ENCODE measurements at places on chromosomes 11 and 22.

GRCh38 chr11:134655189-134655989, 243.3 kb upstream of the B3GAT1 start:
- no peak for DNase-seq

GRCh38 chr22:50260801-50261614, 475 bp downstream of the MAPK12 start:
- no peak for DNase-seq

GRCh38 chr11:116217441-116217840, 555.3 kb downstream of the BUD13 start:
- DNase-seq: no peak

GRCh38 chr11:57192316-57192715, 10.6 kb downstream of the LRRC55 start:
- DNase-seq: no peak

DNA sequence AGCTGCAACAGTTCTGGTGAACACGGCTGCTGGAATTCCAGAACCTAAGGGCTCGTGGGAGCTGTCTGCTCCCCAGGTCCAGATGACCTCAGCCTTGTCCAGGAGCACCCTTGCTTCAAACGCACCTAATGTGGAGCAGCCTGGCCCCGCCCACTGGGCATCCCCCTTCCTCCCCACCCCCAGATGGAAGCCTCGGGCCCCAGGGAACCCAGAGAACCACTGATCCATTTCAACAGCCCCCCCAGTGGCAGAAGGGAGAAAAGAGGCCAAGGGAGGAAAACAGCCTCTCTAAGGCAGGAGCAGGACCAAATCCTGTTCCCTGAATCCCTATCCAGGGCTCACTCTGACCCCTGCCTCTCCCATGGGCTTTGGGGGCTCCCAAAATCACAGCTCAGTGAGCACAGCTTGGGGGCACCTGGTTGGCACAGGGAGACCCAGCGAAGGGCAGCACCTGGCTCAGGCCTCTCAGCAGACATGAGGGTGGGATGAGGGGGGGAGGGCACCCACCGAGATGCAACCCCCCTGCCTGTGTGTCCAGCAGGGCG, 1.2 kb downstream of the CYTH4 start:
- peak; percentile 42 for DNase-seq

GRCh38 chr11:64878223-64878493, 263 bp downstream of the EHD1 start:
- DNase-seq: no peak

DNA sequence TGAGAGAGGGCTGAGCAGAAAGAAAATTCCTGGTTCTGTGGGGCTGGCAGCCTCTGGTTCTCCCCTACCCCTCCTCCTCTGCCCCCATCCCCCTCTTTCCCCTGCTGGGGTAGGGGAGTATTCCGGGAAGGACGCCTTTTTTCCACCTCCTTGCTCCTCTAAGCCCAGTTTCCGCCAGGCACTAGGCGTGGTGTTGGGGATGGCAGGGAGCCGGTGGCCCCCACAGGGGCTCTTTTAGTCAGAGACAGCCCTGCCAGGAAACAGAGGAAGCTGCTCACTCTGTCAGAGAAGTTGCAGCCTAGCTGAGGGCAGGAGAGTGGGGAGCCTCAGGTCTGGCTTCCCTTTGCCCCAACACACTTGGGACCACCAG, 15.6 kb upstream of the ARHGEF17 start:
- no peak for DNase-seq

- peak; percentile 47 for DNase-seq
These were observed 11.0 kb upstream of the PLAAT2 start for GRCh38 chr11:63573881-63574855.

- DNase-seq: peak; percentile 34
These were observed 1.1 kb upstream of the CBL start for GRCh38 chr11:119205080-119205479.

GRCh38 chr11:107123022-107123421, 104.7 kb upstream of the GUCY1A2 start:
- no peak for DNase-seq

DNA sequence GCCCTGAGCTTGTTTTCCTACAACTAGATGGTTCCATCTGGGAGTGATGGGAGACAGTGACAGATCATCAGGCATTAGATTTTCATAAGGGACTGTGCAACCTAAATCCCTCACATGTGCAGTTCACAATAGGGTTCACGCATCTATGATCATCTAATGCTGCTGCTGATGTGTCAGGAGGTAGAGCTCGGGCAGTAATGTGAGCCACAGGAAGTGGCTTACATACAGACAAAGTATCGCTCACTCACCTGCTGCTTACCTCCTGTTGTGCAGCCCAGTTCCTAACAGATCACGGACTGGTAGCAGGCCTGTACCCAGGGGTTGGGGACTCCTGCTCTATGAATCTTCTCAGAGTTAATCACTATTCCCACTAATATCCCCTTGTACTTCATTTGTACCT, 12.4 kb downstream of the AAMDC start:
- no peak for DNase-seq

GRCh38 chr11:133903875-133904817, 52.6 kb downstream of the IGSF9B start:
- DNase-seq: no peak

GRCh38 chr11:293852-294661, 5.1 kb downstream of the PGGHG start:
- DNase-seq: no peak

GRCh38 chr11:58622344-58622743, at the start of gene CNTF:
TSS of gene CNTF (plus strand) at chr11:58622665. CDS start at chr11:58622753, 88 bp downstream.
- no peak for DNase-seq

DNA sequence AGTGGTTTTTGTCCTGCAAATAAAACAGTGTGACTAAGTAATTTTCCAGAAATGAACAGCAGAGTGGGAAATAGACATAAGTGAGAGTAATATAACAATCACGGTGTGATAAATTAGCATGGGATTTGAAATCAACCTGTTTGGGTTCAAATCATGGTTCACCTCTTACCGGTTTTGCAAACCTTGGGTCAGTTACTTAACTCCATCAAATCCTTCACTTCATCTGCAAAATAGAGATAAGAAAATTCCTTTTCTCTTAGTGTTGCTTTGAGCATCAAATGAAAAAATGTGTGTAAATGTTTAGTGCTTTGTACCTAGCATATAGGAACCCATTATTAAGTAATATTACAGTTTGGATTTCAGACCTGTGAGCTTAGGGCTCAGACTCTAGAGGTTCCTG, 152.2 kb downstream of the TEAD1 start:
- no peak for DNase-seq

- DNase-seq: no peak
These were observed 170.3 kb downstream of the KIRREL3 start for GRCh38 chr11:126830216-126830806.

DNA sequence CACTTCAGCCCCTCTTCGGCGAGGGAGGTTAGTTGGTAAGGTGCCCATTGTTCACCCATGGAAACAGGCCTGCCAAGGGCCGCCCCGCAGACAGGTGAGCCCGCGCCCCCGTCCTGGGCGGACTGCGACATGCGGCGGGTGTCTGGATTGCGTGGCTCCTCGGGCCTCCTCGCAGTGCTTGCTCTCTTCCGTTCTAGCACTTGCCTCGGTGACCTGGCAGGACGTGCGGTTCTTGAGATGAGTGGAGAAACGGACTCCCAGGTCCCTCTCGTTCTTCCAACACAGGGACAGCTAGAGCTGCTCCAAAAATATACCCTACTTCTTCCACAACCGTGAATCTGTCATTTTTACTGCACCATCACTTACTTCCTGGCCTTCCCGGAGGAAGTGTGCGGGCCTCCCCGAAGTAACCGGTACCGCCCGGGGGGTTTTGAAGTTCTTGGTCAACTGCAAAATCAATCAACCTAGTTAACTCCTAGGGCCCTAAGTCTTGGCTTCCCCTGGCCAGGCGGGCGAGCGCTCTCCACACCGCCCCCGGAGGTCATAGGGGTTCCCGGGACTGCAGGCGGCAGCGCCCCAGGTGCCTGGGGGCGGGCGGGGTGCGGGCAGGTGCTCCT, 745 bp upstream of the ZBTB44 start:
- peak; percentile 43 for DNase-seq

- DNase-seq: no peak
These were observed 239.2 kb upstream of the TBCEL start for GRCh38 chr11:120784566-120785251.

GRCh38 chr22:46585340-46586122, 34.7 kb upstream of the GRAMD4 start:
- no peak for DNase-seq

DNA sequence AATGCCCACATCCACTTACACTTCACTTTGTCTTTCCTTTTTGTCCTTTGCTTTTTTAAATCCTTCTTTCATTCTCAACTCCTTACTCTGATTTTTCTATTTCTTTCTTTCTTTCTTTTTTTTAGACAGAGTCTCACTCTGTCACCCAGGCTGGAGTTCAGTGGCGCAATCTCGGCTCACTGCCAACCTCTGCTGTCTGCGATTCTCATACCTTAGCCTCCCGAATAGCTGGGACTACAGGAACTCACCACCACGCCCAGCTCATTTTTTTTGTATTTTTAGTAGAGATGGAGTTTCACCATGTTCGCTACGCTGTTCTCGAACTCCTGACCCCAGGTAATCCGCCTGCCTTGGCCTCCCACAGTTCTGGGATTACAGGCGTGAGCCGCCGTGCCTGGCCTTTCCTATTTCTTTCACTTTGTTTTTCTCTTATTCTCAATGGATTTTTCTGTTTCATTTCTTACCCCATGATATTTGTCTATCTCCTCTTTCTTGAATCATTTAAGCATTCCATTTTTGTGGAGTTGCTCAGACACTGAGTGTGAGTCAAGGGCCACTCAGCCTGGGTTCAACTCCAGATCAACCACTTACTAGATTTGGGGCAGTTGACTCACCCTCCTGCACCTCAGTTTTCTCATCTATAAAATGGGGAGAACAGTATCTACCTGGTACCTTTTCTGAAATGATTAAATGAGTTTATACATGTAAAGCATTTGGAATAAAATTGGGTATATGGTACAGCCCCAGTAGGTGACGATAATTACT, 7.6 kb downstream of the KCNJ5 start:
- no peak for DNase-seq

- DNase-seq: no peak
These were observed 110.5 kb downstream of the ZNF280B start for GRCh38 chr22:22397875-22398524.

- DNase-seq: no peak
These were observed 117.9 kb downstream of the KCNQ1OT1 start for GRCh38 chr11:2581931-2582350.

GRCh38 chr11:34411791-34412190, 26.9 kb upstream of the CAT start:
- no peak for DNase-seq

GRCh38 chr11:95641495-95641894, 148.1 kb downstream of the FAM76B start:
- no peak for DNase-seq

DNA sequence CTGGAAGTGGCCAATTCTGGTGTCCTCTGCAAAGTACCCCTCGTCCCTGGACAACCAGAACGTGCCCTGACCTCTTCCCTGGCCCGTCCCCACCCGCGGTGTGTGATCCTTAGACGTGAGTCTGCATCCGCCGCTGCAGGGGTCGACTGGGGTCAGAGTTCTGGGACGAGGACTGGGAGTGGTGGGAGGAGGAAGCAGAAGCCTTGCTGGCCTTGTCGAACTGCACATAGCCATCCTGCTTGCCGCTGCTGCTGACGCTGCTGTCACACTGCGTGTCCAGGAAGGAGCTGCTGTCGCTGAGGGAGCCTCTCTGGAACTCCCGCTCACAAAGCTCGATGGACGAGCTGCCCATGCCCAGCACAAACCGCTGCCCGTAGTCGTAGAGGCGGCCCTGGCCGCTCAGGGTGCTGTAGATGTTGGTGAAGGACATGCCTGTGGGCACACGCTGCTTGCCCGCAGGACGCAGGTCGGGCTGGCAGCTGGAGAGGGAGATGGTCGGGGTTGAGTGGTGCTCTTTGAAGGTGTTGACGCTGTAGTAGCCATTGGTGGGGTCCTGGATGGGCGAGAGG, 69.1 kb downstream of the ST3GAL4 start:
- DNase-seq: no peak

GRCh38 chr11:70872955-70873735, 379.2 kb downstream of the SHANK2 start:
- DNase-seq: no peak

- no peak for DNase-seq
These were observed 4.1 kb upstream of the C11orf24 start for GRCh38 chr11:68275721-68276507.

GRCh38 chr22:18110194-18110953, at the start of gene TUBA8:
TSS of gene TUBA8 (plus strand) at chr22:18110809. CDS start at chr22:18110866, 57 bp downstream.
- DNase-seq: no peak

DNA sequence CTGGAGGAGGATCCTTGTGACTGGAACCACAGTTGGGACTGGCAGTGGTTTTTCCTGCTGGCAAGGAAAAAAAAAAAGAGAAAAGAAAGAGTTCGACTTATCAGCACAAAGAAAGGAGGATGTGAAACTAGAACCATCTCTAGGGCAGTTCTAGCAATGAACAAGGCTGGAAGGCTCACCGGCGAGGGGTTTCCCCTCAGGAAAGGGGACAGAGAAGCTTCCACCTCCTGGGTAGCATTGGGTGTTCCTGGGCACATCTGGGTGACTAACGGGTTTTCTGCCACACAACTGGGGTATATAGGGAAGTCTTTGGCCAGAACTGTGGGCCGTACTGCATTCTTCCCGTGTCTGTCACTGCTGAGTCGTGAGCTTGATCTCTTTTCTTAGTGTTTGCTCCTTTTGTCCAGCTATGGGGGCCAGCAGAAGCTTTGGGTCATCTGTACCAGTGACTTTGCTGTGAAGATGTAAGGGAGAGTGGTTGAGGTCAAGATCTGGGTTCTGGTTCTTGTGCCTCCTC, 109.4 kb upstream of the OR4B1 start:
- peak; percentile 64 for DNase-seq

GRCh38 chr11:20156876-20157613, 3.2 kb downstream of the DBX1 start:
- DNase-seq: peak; percentile 40

GRCh38 chr11:17827006-17827405, 92.4 kb downstream of the KCNC1 start:
- no peak for DNase-seq

GRCh38 chr11:10838881-10839280, 19.0 kb downstream of the ZBED5 start:
- DNase-seq: no peak

- no peak for DNase-seq
These were observed 8.2 kb downstream of the SF1 start for GRCh38 chr11:64770120-64770519.

GRCh38 chr11:70423523-70424505, 25.5 kb downstream of the CTTN start:
- DNase-seq: peak; percentile 69

- DNase-seq: peak; percentile 49
These were observed 92.7 kb downstream of the SGSM3 start for GRCh38 chr22:40463017-40463631.

DNA sequence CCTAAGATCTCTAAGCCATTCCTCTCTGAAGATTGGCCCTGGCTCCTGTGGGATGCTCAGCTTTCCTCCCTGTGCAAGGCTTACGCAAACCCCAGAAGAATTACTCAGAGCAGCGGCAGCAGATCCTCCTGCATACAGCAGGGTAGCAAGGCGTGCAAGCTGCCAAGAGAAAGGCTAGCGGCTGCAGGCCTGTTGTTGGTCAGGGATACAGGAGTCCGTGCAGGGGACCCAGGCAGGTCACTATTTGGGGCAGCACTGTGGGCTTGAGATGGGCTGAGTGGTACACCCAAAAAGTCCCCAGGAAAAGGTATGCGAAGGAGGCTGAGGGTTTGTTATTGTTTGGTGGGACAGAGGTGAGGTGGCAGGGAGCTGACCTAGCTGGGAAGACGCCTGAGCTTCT, 1.5 kb downstream of the GLB1L2 start:
- DNase-seq: no peak

- DNase-seq: no peak
These were observed 125.7 kb downstream of the DYNC2H1 start for GRCh38 chr11:103234974-103235373.
